Stimulated activated CD8-positive, alpha-beta memory T cell treated with anti-CD3 and anti-CD28 coated beads, Interleukin-4, amount 100 ng/mL, for 48 hours (primary cell): ENCODE measurements at places on chromosomes 13 and 19.

GRCh38 chr13:88544836-88545235 is 873.7 kb downstream of the SLITRK5 start:
- DNase-seq, result no peak

DNA sequence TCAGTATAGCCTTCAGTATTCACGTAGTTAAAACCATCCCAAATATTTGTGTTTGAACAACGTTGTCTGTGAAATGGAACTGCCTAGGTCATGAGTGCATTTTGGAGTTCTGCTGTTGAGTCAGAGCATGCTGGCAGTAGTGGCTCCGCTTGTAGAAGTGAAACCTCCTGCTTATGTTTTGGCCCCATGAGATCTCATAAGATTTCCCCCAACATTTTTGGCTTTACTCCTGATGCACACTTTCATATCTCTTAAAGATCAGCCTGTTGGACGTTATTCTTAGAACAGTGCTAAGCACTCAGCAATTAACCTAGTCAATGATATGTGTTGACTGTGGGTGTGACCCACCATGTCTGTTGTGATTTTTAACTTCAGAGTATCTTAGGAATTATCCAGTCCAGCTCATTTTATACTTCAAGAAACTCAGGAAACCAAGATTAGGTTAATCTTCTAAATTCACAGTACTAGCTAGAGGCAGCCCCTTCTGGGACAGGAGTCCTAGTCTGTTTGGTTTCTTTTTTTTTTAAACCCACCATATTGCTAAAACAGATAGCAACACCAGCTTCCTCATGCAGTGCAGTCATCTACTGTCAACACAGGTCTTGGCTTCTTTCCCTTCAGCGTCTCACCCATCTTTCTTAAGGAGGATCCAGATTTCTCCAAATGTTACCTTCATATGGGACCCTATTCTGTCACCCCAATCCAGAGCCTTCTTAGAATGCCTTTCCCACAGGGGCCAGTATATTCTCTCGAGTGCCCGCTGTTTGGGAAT is 26.2 kb downstream of the RAP2A start:
- no peak for DNase-seq

DNA sequence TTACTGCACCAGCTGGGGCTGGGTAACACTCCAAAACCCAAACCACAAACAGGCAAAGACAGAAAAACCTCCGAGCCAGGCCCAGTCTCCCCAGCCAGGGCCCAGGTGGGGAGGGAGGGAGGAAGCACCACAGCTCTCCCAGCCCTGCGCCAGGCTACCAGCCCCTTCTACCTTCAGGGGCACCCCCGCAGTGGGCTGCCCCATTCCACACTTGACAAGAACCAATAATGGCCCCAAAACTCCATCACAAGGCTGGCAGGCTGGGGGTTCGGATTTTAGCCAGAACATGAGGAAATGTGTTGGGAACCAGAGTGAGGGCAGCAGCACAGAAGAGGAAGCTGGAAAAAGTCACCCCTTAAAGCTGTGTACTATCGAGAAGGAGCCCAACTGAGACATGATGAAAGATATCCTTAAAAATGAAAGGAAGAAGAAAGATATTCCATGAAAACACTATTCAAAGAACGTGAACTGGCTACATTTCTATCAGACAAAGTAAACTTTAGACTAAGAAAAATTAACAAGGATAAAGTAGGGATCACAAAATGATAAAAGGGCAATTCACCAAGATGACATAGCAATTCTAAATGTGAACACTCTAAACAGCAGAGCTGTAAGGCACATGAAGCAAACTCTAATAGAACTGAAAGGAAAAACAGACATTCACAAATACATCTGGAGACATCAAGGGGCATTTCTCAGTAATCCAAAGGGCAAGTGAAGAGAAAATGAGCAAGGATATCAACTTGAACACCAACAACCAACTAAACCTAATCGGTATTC is 12.9 kb downstream of the TUBGCP3 start:
- DNase-seq, result no peak

GRCh38 chr13:46665248-46665632 is 112.3 kb downstream of the LRCH1 start:
- DNase-seq, result no peak

DNA sequence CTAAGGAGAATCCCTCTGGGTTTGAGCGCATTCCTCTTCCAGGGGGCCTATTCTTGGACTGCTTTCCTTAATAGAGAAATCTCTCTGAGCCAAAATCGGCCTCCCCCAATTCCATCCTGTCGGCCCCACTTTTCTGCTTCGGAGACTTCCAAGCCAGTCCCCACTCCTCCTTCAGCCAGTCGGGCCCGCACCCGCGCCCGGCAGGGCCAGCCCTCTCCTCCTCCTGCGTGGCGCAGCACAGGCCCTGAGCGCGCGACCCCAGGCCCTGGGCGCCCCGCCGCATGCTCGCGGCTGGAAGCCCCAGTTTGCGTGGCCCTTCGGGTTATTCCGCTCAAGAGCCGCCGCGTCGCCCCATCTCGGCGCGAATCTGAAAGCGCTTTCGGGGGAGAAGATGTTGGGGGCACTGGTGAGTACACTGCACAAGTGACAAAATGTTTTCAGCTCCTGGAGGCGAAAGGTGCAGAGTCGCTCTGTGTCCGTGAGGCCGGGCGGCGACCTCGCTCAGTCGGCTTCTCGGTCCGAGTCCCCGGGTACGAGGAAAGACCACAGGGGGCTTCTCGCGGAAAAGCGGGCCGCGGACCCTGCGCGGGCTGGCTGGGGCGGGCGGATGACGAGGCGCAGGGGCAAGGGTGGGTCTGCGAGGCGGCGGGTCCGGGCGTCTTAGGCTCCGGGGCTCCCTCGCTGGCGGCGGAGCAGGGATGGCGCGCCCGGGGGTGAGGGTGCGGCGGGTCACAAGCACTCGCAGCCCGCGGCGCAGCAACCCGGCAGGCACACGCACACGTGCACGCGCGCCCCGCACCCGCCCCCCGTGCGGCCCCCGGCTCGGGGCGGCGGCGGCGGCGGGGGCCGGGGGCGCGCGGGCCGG is at the start of gene IL17D:
Gene IL17D, plus strand, starts transcription at position 785 of the 865 bp plus-strand sequence. CDS start 303 bp downstream, outside the sequence.
- peak; percentile 60 for DNase-seq

DNA sequence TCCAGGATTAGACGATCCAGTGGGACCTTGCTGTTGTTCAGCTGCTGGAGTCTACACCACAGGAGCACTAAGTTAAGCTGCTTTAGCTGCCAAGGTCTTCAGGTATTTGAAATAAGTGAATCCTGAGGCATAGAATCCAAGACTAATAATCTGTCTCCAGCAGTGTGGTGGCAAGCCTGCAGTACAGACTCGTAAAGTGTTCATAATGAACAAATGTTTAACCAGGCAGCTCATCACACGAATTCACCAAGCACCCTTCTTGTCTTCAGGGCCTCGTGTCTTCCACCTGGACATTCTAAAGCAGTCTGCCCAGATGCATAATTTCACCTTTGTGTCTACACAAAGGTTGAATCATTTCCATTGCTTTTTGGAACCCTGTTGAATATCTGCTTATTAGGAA is 5.3 kb downstream of the ATP11A start:
- DNase-seq, result no peak

DNA sequence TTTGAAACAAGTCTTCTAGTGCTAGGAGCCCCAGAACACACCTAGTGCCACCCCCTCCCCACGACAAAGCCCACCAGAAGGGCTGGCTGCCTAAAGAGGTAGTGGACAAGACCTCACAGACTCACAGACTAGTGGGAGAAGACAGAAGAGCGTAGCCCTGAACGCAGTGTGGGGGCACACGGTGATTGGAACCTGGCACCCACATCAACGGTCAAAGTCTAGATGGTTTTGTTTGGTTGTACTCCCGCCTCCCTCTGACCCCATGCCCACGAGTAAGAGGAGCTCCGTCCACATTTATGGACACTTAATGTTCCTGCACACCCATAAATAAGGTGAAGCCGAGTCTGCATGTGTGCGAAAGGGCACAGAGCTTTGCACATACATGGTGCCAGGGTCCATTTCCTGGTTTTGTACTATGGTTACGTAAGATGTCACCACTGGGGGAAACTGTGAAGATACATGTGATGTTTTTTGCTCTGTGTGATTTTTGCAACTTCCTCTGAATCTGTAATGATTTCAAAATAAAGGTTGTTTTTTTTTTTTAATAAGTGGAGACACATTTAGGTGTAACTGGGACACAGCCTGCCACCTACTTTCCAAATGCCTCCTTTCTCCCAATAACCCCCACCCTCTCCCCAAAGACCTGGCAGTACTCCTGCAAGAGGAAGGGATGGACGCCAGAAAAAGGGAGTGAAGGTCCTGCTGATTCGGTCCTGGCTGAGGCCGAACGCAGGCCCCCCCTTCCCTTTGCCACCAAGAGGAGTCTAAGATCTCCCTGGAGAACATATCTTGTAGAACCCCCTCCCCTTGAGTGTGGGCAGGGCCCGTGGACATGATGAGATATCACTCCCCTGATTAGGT is 72.8 kb downstream of the GNG7 start:
- DNase-seq, result no peak

DNA sequence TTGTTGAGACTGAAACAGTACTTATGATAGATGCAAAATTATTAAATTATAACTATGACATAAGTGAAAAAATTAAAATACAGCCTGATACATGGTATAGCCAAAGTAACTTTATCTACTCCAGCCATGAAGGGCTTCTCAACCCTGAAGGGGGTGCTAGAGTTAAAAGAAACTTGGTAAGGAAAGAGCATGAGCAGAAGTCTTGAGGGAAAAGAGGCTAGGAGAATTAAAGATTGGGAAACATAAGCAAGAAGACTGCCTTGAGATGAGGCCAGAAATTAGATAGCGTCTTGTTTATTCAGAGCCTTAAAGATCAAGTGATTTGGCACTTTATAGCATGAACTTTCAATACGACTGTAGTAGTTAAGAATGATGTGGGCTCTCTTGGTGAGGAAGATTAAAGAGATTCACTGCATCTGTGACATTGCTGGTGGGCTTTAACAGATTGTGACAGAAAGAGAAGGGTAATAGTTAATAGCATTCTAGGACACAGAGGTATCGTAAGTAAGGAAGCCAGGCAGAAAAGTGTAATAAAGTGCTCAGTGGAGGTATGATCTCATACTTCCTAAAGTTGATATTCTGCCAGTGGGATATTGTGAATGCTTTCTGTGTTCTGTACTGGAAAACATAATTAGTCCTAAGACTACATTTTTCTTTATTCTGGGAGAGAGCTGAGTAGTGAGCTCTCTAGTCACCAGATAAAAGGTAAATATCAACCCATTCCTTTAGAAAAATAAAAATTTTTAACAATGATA is 385.4 kb upstream of the PRR20A start:
- DNase-seq, result no peak

GRCh38 chr19:18697680-18698079 is 14.2 kb downstream of the CRTC1 start:
- no peak for DNase-seq

GRCh38 chr19:35714601-35715354 is 3.0 kb upstream of the KMT2B start:
- DNase-seq, result peak; percentile 64

DNA sequence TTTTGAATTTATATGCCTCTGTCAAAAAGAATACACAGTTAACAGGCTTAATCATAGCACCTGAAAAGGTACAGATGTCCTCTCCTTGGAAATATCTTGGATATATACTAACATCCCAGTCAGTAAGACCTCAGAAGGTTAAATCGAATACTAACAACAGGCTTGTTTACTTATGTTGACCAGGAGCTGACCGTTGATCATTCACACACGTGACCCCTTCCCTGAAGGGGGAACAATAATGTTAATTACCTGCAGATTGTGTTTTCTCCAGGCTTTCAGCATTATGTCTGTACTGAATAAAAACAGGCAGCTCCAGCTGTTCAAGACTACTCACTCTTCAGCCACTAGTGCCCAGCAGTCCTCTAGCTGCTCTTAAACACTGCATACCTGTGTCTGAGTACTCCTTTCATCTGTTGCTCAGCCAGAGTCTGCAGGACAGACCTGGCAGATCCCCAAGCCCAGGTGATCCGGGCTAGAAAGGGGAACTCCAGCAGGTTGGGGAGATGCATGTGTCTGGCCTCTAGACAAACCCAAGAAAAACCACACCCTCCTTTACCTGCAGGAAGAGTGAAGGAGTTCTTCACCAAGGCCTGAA is 163.9 kb downstream of the RNF17 start:
- DNase-seq, result no peak

DNA sequence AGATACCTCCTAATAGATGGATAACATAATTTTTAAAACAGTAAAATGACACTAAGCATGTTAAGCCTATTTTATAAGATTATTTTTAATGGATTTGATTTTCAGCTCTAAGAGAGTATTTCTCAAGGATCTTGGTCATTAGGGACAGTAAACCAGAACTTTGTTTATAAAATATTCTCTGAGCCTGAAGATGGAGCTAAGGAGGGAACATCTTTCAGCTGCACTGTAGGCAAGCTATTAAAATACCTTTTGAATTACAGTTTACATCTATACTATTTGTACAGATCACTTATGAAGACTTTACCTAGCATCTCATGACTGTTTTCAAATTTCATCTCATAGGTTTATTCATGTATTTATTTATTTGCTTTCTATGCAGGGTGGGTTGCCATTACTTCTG is 345.3 kb downstream of the MYO16 start:
- DNase-seq, result no peak

DNA sequence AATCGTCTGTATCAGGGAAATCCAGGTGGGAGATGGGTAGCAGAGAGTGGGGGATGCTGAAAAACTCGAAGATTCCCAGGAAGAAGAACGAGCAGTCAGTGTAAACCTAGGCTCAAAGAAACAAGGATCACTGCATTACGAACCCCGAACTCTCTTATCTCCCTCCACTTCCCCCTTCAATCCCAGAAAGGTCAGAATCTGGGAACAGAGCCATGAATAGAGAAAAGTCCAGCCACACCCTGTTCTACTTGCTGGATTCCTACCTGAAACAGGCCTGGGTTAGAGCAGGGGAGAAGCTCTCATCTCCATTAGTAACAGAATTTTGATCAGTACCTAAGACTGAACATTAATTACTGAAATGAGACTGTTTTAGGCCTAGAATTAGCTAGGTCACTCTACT is 24.4 kb downstream of the EPSTI1 start:
- DNase-seq, result no peak

DNA sequence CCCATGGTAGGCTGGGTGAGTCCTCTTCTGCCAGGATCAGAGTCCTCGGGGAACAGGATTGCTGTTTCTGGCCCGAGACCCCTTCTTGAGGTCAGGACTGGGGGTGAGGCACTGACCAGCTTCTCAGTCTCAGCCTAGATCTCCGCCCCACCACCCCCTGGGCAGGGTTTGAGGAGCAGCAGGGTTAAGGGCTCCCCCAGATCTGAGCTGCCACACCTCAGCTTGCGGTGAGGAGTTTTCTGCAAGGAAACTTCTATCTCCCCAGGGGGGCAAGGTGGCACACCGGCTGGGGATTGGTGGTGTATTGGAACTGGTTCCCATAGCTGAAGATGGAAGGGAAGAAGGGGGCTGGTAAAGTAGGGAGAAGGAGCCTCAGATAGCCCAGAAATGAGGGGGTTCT is 19.5 kb downstream of the CHST8 start:
- no peak for DNase-seq

- DNase-seq, result no peak
Observed at GRCh38 chr13:113888701-113889330, 24.9 kb upstream of the GAS6 start.

GRCh38 chr19:10368101-10368803 is 12.1 kb downstream of the TYK2 start:
- DNase-seq, result no peak

- DNase-seq, result no peak
Observed at GRCh38 chr13:102322211-102322610, 79.6 kb downstream of the FGF14 start.
